ENCODE measurements at places on chromosomes 3 and 15. TPM values are rescaled to one million over a fixed set of nuclear protein-coding genes. Genes with fewer than 3 reads are reported as not detected.

DNA sequence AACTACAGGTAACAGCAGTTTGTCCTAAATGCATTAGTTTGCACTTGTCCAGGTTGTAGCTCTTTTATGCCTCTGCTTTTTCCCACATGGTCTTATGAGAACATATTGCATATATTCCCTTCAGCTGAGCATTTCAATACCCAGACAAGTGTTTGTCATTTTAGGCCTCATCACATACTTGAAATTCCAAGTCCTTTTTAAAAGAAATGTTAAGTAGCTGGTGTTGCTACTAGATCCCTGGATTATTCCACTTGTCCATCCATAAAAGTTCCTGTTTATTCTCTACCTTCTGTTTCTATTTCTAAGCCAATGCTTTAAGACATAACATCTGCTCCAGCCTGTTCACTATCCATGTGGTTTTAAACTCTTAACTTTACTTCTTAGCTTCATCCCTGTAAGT, 128.4 kb downstream of the NECTIN3 start:
- H3K27me3 ChIP-seq, result no peaks in the 10 kb centered on the region
- no peak overlapping the region for H3K27ac ChIP-seq
- no peak overlapping the region for H3K4me3 ChIP-seq
- no peak for DNase-seq

DNA sequence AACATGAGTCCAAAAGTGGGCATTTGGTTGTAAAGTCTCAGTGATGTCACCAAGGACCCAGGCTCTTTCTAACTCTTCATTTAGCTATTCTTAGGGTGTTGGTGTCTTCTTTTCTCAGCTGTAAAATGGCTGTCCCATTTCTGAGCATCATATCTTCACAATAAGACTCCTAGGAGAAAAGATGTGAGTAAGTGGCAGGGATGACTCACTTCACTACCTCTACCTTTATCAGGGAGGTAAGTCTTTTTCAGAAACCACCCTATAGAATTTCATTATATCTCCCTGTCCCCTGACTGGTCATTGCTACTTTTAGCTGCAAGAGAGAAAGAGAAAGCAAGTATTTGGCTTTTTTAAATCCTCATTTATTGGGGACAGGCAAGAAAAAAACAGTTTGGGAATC, 300.2 kb upstream of the RBMS3 start:
- no peaks in the 10 kb centered on the region for H3K4me1 ChIP-seq
- no peaks in the 10 kb centered on the region for H3K36me3 ChIP-seq
- DNase-seq, result no peak
- no peaks in the 10 kb centered on the region for H3K27me3 ChIP-seq
- H3K27ac ChIP-seq, result no peak overlapping the region

DNA sequence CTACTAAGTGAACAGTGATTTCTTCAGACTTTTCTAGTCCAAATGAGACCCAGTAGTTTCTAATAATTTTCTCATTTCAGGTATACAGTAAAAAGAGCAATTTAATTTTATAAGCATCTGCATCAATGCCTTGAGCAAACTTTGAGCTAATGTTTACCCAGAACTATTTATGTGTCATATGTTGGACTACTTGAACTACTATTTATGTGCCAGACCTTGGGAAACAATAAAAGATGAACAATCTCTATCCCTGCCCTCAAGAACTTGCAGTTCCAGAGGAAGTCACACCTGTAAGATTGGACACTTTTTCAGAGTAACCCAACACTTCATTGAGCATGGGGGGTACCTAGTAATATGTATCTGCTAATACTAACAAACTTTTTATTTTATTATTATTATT, 2.3 kb upstream of the UBE3A start:
- no peaks in the 10 kb centered on the region for H3K27me3 ChIP-seq
- H3K4me1 ChIP-seq, result peaks cover 23% of the 10 kb centered on the region
- no peak overlapping the region for H3K27ac ChIP-seq
- no peaks in the 10 kb centered on the region for H3K36me3 ChIP-seq
- H3K4me3 ChIP-seq, result no peak overlapping the region

DNA sequence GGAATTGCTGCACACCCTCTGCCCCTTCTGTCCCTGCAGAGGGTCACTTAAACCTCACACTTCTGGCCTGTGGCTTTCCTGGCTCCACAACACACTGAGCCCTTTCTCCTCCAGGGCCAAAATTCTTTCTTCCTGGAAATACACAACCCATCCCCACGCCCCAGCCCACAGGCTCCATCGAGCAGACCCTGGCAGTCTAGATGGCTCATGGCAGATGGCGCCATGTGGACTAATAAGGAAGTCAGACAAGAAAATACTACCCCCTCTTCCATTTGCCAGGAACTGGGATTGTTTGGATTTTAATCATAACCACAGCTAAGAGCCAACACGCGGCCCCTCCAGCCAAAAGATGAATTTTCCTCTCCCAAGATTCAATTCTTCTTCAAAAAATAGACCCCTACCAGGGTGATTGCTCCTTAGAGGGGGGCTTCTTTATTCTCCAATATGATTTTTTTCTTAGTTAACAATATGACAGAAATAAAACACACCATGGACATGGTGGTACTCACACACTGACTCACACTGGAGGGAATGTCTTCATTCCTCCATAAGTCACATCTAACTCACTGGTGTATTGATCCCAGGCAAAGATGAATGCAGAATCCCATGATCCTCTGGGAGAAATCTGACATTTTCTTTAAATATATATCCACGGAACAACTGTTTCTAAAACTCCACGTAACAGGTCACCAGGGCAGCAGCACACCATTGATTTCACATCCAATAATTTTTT, 111.5 kb downstream of the NTRK3 start:
- DNase-seq, result no peak
- peak overlapping the region; percentile 30 for H3K27ac ChIP-seq

The B3GNT5 gene
- 7.5 TPM for total RNA-seq

The BNC1 gene
- total RNA-seq, result 0.49 TPM

GRCh38 chr3:52763466-52763865, 7.3 kb downstream of the NEK4 start:
- H3K27ac ChIP-seq, result peak overlapping the region; percentile 62
- no peak for DNase-seq
- peak overlapping the region; percentile 22 for H3K4me3 ChIP-seq
- H3K27me3 ChIP-seq, result no peaks in the 10 kb centered on the region
- H3K36me3 ChIP-seq, result peaks cover 38% of the 10 kb centered on the region
